Stimulated activated CD4-positive, alpha-beta T cell treated with anti-CD3 and anti-CD28 coated beads, Interleukin-15, amount 100 ng/mL, for 1 hour (primary cell): ENCODE measurements at places on chromosomes 6 and 20.
A peak's percentile ranks its signal among the peaks of the same experiment; 100 is the strongest.

DNA sequence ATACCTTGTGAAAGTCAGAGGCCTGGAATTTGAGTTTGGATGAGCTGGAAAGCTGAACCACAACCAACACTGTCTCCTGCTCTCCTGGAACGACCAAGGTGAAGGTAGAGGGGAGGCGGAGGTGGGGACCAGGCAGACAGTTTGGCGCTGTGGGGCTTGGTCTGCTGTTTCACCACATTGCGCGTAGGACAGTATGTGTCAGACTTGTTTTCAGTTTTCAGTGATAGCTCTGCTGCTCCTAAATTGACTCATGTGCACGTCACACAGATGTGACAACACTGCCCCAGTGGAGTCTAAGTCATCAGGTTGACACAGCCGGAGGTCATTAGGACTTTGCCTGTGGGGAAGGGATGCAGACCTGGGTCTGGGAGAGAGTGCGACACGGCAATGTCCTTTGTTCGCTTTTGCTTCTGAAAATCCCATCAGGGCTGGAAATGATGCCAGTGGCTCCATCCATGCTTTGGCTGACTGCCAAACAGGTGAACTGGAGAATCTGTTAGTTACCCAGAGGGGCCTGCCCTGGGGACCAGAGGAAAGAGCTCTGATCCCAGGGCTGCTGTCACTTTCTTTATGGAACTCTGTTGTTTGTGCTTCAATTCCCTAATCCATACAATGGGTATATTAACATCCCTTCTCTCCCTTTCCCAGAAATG is 255.5 kb downstream of the CDC5L start:
- no peak for DNase-seq

DNA sequence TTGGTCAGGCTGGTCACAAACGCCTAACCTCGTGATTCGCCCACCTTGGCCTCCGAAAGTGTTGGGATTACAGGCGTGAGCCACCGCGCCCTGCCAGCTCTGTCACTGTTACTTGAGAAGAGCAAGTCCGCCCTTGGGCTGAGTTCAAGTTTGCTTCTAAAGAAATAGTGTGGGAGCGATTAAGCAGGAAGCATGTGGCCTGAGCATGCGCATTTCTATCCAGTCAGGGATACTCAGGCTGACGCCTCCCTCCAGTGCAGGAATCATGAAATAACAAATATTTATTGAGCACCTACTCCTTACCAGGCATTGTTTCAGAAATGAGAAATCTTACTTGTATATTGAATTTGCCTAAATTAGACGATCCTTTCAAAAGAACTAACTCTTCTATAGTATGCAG is 166.2 kb downstream of the EDN1 start:
- DNase-seq: no peak

DNA sequence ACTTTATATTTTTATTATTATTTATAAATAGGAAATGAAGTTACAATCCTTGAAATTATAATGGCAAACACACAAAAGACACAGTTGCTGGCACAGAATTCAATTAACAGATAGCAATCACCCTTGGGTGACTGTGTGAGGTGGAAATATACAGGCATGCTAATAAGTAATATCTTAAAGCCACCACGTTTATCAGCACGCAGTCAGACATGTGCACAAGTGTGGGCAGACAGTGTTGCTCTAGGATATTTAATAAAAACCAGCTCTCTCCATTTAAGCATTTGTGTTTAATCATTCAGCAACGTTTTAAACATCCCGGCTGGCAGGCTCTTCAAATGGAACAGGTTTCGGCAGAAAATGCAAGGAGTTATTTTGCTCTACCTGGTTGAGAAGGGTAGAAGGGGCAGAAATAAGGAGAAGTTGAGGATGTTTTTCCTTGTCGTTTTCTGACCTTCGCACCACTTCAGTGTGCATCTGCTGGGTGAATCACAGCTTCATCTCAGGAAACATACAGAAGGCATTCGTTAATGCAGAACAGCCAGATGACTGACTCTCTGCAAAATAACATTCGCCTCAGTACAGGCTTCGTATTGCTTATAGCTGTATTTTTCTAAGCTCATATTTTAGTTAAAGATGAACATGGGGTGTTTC is 585.1 kb downstream of the QKI start:
- no peak for DNase-seq

- DNase-seq: no peak
Measured at GRCh38 chr6:107337191-107337741, 122.1 kb downstream of the PDSS2 start.

GRCh38 chr6:82246802-82247504 is 591 bp downstream of the IBTK start:
- peak; percentile 6 for DNase-seq

DNA sequence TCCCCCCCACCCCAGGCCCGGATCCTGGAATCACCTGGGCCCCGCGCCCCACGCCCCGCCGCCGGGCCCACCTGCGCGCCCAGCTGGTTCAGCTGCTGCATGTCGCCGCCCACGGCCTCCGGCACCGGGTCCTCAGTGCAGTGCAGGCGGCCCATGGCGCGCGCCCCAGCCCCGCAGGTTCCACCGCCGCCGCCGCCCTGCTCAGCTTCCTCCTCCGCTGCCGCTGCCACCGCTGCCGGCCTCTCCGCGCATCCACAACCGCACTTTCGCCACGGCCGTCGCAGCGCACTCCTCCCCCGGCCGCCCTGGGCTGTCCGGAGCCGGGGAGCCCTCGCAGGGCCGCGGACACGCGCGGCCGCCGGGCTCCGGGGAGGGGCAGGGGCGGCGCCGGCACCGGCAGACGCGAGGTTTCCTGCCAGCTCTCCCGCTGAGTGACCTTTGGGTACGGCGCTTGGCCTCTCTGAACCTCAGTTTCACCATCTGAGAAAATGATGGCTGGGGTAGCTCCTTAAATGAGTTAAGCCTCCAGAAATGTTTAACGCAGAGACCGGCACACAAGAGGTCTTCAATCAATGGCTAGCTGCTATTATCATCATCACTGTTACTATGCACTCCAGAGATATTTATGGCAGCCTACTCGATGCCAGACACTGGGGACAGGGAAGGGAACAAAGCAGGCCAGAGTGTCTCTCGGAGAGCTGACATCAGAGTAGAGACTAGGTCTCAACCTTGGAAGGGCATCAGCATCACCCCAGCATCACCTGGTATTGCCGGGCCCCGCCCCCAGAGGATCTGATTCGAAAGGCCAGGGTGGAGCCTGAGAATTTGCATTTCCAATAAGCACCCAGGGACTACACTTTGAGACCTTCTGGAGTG is at the start of gene COMMD7:
Gene COMMD7, minus strand, starts transcription at position 231 of the 876 bp plus-strand sequence. Its CDS starts 76 bp downstream, at position 155.
- DNase-seq: peak; percentile 50

- DNase-seq: no peak
Measured at GRCh38 chr20:31260326-31260932, 3.0 kb downstream of the DEFB115 start.

DNA sequence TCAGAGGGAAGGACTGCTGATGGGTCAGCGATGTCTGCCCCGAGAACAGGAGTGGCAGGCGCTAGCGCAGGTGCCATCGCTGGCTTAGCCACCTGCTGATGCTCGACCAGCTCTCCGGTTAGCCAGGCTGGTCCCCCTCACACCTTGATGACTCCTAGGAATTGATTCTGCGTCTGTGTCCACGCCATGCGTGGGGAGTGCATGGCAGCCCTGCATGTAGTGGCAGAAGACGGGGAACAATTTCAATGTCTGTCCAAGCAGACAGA is 6.7 kb downstream of the SS18L1 start:
- DNase-seq: no peak

DNA sequence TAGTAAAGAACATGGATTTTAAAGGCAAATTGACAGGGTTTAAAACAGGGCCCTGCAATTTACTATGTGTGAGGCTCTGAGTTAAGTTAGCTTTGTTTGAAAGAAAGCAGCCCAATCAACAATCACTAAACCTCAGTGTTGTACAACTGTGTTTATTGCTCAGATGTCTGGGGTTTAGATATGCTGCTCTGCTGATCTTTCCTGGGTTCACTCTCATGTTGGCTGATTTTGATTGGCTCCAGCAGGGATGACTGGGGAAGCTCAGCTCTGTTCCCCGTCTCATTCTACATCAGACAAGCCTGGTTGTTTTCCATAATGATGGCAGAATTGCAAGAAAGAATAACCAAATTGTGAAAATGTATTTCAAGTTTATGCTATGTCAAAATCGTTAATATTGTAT is 10.9 kb downstream of the C6orf58 start:
- no peak for DNase-seq
